ENCODE measurements at places on chromosomes 7 and 10.

- DNase-seq = no peak
Measured at GRCh38 chr10:84820596-84820995, 492.2 kb downstream of the CCSER2 start.

DNA sequence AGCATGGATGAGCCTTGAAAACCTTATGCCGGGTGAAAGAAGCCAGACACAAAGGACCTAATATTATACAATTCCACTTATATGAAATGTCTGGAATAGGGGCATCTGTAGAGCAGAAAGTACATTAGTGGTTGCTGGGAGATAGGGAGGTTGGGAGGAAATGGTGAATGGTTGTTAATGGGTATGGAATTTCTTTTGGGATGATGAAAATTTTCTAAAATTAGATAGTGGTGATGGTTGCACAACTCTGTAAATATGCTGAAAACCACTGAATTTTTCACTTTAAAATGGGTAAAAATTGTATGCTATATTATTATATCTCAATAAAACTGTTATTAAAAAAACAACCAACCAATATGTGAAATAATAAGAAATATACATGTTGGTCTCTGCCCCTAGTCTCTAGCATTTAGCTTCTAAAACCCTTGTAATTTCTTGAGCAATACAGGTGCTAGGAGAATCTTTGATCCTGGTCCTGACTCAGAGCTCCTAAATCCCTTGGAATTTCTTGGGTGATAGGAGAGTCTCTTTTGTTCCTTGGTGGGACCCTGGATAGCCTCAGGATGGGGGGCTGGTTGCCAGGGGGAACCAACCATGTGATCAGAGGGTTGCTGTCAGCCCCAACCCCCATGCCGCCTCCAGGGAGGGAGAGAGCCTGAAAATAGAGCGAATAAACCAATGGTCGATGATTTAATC lies 64.0 kb downstream of the TACR2 start:
- no peak for DNase-seq

GRCh38 chr10:132061030-132061429 lies 4.7 kb upstream of the JAKMIP3 start:
- no peak for DNase-seq

- no peak for DNase-seq
Measured at GRCh38 chr10:107813451-107814162, 649.1 kb upstream of the SORCS1 start.

DNA sequence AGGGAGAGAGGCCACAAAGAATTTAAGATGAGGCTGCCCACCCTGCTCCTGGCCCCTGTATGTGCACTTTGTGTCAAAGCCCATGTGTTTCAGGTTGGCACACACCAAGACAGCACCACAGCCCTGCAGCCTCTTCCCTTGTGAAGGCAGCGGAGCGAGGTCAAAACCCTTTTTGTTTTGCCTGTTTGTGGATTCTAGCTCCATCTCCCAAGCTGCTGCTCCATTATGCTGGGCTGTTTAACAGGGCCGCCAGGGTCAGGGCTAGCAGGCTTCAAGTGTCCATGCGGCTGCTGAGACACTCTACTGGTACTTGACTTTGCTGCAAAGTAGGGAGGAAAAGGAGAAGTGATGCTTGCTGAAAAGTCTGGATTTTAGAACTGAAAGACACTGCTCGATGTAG lies 142.3 kb upstream of the EFCAB10 start:
- no peak for DNase-seq
